ENCODE measurements at places on chromosomes 6 and 20. TPM values are rescaled to one million over a fixed set of nuclear protein-coding genes. Genes with fewer than 3 reads are reported as not detected.

DNA sequence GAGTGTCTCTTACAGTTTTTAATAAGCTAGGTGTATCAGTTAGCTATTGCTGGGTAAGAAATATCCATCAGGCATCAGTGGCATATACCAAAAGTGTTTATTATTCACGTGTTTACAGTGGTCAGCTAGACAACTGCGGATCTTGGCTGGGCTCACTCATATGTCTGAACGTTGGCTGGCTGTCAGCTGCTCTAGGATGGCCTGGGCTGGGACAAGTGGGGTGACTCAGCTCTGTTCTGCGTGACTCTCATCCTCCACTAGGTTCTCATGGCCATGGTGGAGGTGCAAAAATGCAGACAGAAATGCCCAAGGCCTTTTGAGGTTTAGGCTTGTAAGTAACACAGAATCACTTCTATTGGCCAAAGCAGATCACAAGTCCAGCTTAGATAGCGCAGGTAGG lies 22.0 kb downstream of the ZNF341 start:
- no peak for DNase-seq

GRCh38 chr20:4193069-4193452 lies 177.7 kb upstream of the RNF24 start:
- DNase-seq, result no peak

- no peak for DNase-seq
These were observed 417.0 kb upstream of the JAG1 start for GRCh38 chr20:11090751-11091150.

The C6orf120 gene
- total RNA-seq, result 16.7 TPM

The TGM3 gene
- not detected for total RNA-seq

GRCh38 chr6:139882234-139882633 lies 507.8 kb upstream of the CITED2 start:
- no peak for DNase-seq

GRCh38 chr20:44364068-44364467 lies 8.6 kb downstream of the HNF4A start:
- no peak for DNase-seq

DNA sequence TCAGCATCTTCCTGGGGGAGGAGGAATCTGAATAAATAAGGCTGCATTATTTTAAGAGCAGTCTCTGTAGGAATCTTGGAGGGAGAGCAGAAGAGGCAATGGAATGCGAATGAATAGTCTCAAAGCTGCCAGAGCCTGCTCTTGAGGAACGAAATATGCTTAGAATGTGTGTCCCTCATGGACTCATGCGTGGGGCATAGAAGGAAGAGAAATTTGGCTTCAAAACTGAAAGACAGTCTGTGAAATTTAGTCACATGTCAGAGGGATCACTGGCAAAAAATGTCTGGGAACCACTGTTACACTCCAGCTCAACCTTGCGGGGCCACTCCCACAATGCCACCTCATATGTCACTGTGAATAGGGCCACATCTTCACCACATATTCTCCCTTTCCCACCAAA lies 95.5 kb downstream of the GJA10 start:
- no peak for DNase-seq

The PRSS16 gene
- not detected for total RNA-seq

GRCh38 chr20:41287327-41287726 lies 30.2 kb downstream of the ZHX3 start:
- DNase-seq, result no peak

DNA sequence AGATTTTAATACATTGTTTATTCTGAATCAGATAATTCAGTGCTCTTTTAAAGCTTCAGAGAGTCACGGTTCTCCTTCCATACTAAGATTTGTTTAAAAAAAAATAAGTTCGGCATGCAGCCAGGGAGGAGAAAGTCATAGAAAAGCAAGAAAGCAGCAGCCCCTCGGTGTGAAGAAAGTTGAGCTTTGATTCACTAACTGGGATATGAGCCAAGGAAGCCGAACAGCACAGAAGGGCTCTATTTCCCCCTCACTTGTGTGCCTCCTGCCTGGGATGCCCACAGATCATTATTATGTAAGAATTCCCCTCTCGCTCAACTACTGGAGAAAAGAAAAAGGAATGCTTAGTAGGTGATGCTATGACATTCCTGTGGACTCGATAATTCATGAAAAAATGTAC lies 69.3 kb upstream of the SYNJ2 start:
- peak; percentile 29 for DNase-seq

The GJA10 gene
- total RNA-seq, result not detected

- peak; percentile 68 for DNase-seq
These were observed 25.5 kb upstream of the KCNK16 start for GRCh38 chr6:39347906-39348585.

DNA sequence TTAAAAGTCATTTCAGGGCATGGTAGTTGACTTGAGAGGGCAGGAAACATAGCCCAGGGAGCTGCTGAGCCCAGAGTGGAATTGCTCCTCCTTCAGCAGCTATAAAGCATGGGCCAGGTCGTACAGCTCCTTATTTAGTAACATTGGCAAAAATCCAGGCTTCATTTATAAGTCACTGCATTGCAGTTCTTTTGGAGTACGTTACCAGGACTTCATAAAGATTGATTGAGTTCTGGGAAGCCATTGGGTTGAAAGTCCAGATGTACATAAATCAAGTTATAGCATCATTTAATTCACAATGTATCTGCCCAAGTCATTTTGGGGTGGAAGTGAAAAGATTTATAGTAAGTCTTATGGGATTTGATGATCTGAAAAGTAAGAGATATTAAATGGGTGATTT lies 53.0 kb upstream of the ANKEF1 start:
- no peak for DNase-seq

DNA sequence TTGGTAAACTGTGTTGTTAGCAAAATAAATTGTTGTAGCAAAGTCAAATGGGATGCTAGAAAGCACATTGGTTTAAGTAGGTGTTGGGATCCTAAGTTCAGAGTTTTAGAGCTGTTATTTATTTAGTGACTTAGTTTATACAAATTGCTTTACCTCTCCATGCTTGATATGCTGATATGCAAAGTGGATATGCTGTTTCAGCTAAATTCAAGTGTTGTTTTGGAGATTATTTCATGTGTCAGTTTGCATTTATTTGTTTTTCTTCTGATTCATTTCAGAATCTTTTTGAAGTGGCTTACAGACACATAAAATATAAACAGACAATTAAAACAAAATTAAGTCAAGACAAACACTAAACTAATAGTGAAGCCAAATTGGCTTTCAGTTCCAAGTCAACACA lies 203.5 kb downstream of the ADGRB3 start:
- DNase-seq, result no peak

The BEND6 gene
- total RNA-seq, result 10.2 TPM

The LY6G6F gene
- total RNA-seq, result not detected

The RSPO3 gene
- 40.2 TPM for total RNA-seq

GRCh38 chr6:57158658-57159057 lies 13.5 kb upstream of the BAG2 start:
- DNase-seq, result no peak

DNA sequence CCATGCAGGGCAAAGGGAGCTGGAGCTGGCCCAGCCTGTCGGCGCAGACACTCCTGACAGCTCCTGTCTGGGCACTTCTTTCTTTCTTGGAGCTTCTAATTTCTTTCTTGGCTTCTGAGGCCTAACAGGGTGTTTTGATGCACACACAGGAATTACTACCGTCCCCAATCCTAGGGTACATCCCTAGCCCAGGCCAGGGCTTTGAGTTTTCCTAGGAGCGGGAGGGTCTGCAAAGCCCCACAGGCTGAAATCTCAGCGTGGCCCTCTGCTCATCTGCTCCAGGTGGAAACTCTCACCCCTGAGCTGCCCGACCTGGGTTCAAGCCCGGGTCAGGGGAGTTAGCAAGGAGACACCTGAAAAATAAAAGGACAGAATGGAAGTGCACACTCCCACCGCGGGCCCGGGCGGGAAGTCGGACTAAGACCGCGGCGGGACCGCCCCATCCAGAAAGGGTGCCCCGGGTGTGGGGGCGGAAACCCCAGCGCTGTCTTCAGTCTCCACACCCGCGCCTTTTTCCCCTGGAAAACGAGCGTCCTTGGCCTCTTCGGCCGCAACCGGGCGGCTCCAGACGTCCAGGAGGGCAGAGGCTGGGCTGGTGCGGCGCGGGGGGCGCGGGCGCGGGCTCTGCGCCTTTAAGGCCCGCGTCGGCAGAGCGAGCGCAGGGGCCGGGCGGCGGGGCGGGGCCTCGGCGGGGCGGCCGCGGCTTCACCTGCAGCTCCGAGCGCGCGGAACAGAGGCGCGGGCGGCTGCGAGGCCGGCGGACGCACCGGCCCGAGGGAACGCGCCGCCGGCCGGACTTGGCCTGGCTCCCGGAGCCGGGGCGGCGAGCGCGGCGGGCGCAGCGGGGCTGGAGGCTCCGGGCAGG lies at the start of gene CDH4:
TSS of gene CDH4 (plus strand) at position 733 of the 865 bp plus-strand sequence.
- DNase-seq, result no peak

- no peak for DNase-seq
These were observed 115.3 kb upstream of the MRPS10 start for GRCh38 chr6:42332916-42333315.

DNA sequence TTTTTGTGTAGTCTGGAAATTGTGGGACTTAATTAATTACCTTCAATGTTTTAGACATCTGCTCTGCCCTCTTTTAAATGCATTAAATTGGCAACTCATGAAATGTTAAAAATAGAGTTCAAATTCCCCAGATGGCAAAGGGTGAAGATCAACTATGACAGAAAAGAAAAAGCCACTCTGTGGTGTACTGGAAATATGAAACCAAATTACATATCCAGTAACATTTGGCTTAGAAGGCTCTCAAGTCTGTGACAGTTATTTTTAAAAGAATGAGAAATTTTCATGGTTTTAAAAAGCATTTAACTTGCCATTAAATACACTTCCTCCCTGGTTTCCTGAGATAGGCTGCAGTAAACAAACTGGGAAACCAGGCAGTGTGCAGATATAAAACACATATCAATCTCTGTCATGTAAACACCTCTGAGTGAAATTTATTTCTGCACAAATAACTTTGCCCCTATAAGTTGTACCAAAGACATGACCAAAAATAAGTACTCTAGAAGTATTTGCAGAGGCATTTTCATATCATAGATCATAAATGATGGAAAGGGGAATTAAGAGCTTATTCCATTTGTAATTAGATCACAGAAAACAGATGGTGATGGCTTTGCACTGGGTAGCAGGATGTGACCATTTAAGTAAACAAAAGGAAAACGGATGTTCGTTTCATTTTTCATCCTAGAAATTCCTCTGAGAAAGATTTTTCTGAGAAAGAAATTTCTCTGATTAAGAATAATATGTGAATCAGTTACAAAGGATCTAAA lies 360.1 kb downstream of the SAMD5 start:
- DNase-seq, result no peak

- DNase-seq, result no peak
These were observed 52.0 kb downstream of the HIVEP1 start for GRCh38 chr6:12064131-12064530.

The SNRPB gene
- 108 TPM for total RNA-seq

DNA sequence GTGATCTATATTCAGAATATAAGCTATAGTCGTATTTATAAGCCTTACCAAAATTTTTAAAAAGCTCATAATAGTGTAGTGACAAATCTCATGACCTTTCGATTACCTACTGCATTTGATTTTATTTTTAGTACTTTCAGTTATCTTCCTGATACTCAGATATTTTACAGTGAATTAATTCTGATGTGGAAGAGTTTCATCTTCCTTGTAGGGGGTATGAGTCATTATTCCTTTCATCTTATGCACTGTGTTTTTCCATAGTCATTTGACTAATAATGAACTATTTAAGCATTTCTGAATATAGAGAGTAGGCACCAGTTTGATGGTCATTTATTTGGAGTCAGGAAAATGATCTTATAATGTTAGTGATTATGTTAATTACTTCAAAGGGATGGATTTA lies 36.4 kb downstream of the HDGFL1 start:
- DNase-seq, result no peak

The HDGFL1 gene
- not detected for total RNA-seq

DNA sequence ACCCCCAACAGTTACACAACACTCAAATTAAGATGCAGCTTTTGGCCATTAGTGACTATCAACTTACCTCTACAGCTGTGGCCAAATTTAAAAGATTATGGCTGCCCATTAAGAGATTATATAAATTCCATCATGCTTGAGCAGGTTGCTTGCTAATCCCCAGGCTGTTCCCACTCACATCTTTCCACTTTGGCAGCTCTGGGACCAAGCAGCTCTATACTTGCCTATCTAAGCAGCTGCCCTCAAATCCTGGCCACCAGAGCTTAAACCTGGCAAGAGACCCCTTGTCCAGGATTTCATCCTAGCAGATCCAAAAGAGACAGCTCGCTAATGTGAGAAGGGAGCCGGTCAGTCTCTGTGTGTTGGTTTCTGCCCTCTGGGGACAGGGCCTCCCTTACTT lies 127.9 kb downstream of the SLC23A2 start:
- DNase-seq, result no peak

The KCNQ5 gene
- 2.4 TPM for total RNA-seq

GRCh38 chr20:6920991-6921613 lies 153.6 kb downstream of the BMP2 start:
- DNase-seq, result no peak

- DNase-seq, result no peak
These were observed 124.3 kb upstream of the CNR1 start for GRCh38 chr6:88290411-88290810.

DNA sequence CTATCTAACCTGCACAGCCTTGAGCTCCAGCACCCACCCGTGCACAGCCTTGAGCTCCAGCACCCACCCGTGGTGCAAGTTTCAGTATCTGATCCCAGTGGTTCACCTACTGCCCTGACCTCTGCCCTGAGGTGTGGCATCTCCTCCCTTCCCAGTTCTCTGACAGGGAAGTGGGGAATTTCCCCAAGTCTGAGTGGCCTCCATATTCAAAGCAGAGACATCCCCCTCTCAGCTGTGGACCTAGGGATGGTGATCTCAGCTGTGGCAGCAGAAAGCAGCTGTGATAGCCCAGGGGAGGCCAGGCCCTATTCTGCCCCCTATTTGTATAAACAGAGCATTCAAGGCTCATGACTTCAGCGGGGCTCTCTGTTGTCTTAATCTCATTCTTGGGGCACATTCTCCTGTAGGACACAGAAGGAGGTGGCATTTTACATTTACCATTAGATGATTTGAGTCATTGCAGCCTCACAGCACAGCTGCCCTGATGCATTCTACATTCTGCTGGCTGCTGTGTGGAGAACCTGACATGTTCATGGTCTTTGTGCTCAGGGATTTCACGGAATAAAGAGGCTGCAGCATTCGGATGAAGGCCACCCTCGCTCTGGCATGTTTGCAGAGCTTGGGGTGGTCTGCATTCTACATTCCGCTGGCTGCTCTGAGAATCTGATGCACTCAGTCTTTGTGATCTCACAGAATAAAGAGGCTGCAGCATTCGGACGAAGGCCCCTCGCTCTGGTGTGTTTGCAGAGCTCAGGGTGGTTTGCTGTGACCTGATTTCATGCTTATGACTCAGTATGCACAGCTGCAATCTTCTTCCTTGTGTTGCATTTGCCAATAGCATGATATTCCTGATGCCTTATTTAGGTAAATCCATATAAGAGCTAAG lies 16.9 kb downstream of the GPR31 start:
- DNase-seq, result no peak

GRCh38 chr6:63676412-63677114 lies 41.0 kb downstream of the PHF3 start:
- DNase-seq, result no peak

- no peak for DNase-seq
These were observed 220.7 kb upstream of the NOX3 start for GRCh38 chr6:155676346-155676745.

Measured in uterus (tissue), 4 donors.